ENCODE measurements at places on chromosomes 2 and 18.

- no peak for DNase-seq
Observed at GRCh38 chr2:170679607-170680079, 35.5 kb upstream of the SP5 start.

GRCh38 chr2:197011021-197011417 is 84.5 kb upstream of the PGAP1 start:
- peak; percentile 61 for DNase-seq

DNA sequence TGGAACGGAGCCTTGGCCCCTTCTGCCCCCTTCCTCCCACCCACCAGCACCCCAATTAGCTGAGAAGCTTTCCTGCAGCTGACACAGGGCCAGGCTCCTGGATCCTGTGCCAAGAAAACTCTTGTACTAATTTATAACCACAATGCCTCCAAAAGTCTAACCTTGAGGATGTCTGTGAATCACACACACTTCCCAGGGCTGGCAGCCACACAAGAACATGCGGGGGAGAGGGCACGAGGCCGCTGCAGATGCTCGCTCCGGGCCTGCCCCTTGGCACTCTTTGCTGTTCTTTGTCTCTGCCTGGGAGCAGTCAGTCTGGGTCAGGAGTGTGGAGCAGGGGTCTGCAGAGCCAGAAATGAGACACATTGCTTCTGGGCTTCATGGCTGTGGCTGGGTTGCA is 62.7 kb upstream of the KIF5C start:
- DNase-seq = no peak

DNA sequence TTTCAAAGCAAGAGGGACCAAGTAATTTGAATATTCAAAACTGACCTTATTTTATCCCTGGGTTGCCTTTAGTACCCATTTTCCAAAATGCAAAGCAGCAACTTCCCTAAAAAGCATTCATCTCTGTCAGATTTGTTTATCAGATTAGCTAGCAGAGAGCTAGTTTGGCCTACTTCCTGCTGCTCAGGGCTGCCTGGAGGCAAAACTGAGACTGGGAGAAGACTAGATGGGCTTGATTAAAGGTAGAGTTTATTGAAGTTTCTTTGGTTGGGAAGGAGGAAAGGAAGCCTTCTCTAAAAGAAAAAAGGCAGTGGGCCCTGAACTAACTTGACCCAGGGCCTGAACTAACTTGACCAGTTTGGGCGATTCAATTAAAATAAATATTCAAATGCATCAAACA is 426.1 kb upstream of the FAM98A start:
- no peak for DNase-seq

DNA sequence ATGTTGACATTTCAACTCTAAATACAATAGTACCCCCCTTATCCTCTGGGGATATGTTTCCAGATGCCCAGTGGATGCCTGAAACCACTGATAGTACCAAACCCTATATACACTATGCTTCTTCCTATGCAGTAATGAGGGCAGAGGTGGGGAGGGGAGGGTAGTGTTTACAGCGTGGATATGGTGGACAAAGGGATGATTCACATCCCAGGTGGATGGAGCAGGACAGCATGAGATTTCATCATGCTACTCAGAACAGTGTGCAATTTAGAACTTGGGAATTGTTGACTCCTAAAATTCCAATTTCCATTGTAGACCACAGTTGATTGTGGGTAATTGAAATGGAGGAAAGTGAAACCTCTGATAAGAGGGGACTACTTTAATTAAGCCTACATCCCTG is 75.4 kb downstream of the TSN start:
- DNase-seq = no peak

All from bone marrow (tissue), 2 donors.